ENCODE measurements at places on chromosomes 4 and X.

GRCh38 chrX:128396601-128397000 lies 344.4 kb upstream of the ACTRT1 start:
- no peak for DNase-seq

- no peak for DNase-seq
These were observed 99.8 kb downstream of the KLHL8 start for GRCh38 chr4:87120411-87121162.

DNA sequence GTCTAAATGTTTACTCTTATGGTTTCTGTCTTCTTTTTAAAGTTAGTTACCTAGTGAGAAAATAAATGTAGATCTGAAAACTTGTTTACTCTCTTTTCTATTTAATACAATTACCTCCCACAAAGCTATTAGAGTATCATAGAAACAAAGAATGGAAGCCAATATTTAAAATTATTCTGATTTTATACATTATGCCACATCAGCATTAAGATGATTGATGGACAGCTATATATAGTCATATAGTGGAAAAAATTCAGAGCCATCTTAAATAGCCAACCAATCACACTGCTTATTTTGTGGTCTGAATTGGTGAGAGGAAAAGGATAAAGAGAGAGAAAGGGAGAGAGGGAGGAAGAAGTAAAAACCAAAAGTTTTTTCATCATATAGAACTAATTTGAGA lies 1101.8 kb downstream of the PCDH19 start:
- DNase-seq: no peak

- DNase-seq: no peak
These were observed 85.7 kb downstream of the APOOL start for GRCh38 chrX:85089321-85089840.

- DNase-seq: no peak
These were observed 184.6 kb downstream of the SPATA18 start for GRCh38 chr4:52235552-52236201.

DNA sequence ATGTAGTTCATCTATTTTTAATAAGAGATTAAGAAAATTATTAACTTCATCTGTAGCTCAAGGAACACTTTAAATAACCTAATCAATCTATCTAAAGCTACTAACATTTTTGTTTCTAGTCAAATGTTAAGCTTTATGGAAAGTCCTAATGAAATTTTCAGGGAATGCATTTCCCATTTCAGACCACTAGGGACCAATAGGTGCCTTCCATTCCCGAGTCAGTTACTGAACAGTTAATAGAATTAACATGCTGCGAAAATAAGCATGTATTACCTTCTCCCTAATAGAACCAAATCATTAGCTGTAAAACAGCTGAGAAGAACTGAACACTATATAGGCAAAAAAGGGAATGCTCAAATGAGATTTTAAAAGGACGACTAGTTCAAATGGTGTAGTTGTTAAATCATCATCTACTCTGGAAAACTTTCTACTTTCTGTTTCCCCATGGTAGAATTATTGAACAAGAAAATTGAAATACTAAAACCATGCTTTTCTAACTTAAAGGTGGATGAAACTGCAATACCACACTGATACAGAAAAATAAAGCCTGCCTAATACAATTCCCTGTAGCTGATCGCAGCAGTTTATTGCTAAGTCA lies 22.5 kb downstream of the STX18 start:
- no peak for DNase-seq

GRCh38 chrX:95059909-95060308 lies 1385.9 kb downstream of the FAM133A start:
- no peak for DNase-seq

- DNase-seq: no peak
These were observed 166.4 kb downstream of the ARHGAP6 start for GRCh38 chrX:11499076-11500044.

- no peak for DNase-seq
These were observed 72.5 kb upstream of the KCNIP4 start for GRCh38 chr4:22021106-22021505.

DNA sequence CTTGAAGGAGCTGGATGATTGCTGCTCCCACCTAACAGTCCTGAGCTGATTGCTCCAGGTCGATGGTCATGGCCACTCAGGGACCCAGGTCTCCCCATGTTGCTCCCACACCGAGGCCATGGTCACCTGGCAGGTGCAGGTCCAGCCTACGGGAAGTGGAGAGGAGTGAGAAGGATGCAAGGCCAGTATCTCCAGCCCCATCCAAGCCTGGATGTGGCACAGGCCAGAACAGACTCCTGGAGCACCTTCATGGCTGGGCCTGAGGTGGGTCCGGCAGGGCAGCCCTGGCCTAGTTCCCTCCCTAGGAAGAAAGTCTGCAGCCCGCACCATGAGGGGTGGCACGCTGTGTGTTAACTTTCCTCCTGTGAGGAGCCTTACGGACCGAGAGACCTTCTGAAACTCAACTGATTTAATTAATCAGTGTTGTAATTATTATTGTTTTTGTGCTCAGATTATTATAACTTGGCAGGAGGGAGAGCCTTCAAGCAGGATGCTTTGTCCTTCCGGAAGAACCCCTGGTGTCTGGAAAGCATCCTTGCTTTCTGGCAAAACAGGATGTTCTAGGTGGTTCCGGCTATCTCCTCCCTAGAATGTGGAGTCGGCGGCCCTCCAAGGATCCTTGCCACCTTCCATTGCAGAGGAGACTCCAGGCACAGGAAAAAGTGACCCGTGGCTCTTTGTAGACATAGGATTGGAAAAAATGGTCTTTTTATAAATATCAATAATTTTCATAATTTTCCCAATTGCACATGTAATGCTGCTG lies 92.3 kb upstream of the ADRA2C start:
- no peak for DNase-seq

- no peak for DNase-seq
These were observed 117.3 kb downstream of the FAT4 start for GRCh38 chr4:125432078-125432477.

DNA sequence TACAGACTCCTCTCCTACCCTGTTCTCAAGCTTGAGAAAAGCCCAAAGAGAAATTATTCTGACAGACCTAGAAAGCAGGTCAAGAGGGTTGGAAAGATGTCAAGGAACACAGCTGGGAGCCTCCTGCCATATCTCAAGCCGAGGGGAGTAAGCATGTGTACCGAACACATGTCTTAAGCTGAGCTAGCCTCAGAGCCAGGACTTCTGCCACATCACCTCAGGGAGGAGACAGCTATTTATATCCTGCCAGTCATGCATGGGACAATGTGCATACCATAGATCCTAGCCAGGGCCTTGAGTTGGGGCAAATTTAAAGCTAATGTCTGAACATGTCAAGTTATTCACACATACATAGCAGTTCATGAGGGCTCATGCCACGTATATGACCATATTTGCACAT lies 11.8 kb downstream of the TMEM31 start:
- DNase-seq: no peak

- no peak for DNase-seq
These were observed 341.1 kb downstream of the IL15 start for GRCh38 chr4:141977433-141977832.

DNA sequence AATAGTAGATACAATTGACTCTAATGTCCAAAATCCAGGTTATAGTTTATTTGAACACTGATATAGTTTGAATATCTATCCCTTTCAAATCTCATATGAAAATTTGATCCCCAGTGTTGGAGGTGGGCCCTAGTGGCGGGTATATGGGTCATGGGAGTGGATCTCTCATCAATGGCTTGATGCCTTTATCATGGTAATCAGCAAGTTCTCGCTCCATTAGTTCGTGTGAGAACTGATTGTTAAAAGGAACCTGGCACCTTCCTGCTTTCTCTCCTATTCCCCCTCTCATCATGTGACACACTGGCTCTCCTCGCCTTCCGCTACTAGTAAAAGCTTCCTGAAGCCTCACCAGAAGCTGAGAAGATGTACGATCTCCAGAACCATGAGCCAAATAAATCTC lies 70.1 kb downstream of the UNC5C start:
- DNase-seq: no peak

GRCh38 chrX:39067866-39068265 lies 266.6 kb downstream of the MID1IP1 start:
- DNase-seq: no peak

DNA sequence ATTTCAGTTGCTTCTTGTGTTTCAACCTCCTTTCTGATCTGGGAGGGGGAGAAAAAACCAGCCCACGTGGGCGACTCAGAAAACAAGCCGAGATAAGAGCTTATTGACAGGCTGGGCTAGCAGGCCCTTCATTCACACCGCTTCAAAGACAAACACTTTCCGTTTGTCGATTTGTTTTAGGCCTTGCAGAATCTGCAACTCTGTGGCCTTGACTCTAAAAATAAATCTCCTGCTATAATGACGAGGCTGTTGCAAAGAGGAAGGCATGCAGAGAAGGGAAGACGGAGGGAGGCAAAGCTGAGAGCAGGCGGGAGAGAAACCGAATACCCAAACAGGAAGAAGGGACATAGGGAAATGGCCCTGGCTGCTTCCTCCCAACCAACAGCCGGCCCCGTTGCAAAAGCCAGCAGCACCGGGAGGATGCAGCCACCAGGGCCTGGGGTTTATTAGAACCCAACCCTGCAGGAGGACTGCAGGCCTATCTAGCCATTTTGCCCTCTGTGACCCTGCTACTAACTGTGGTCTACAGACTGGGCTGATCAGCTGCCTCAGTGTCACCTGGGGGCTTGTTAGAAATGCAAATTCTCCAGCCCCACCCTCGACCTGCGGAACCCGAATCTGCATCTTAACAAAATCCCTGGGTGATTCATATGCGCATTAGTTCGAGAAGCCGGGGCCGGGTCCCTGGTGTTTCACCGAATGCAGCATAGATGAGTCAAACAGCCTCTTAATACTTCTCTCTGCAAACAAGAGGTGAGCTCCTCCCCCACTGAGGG lies 325.5 kb downstream of the BCOR start:
- peak; percentile 43 for DNase-seq

- no peak for DNase-seq
These were observed 54.2 kb upstream of the GRPEL1 start for GRCh38 chr4:7121866-7122653.

DNA sequence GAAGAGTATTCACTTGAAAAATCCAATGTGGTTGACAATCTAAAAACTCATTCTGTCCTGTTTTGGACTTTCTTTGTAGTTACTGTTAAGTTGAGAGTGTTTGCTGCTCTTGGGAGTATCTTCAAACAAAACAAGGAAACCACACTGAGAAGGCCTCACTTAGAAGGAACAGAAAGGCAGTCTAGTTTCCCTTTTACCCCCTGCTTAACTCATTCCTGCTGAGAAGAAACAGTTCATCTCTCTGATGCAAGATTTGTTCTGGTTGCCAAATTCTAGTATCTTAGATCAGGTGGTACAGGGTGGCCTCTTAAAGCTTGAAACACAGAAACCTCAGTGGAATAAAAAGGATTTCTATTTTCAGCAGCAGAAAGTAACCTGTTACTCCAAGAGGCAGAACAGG lies 41.4 kb downstream of the GUCY2F start:
- no peak for DNase-seq

DNA sequence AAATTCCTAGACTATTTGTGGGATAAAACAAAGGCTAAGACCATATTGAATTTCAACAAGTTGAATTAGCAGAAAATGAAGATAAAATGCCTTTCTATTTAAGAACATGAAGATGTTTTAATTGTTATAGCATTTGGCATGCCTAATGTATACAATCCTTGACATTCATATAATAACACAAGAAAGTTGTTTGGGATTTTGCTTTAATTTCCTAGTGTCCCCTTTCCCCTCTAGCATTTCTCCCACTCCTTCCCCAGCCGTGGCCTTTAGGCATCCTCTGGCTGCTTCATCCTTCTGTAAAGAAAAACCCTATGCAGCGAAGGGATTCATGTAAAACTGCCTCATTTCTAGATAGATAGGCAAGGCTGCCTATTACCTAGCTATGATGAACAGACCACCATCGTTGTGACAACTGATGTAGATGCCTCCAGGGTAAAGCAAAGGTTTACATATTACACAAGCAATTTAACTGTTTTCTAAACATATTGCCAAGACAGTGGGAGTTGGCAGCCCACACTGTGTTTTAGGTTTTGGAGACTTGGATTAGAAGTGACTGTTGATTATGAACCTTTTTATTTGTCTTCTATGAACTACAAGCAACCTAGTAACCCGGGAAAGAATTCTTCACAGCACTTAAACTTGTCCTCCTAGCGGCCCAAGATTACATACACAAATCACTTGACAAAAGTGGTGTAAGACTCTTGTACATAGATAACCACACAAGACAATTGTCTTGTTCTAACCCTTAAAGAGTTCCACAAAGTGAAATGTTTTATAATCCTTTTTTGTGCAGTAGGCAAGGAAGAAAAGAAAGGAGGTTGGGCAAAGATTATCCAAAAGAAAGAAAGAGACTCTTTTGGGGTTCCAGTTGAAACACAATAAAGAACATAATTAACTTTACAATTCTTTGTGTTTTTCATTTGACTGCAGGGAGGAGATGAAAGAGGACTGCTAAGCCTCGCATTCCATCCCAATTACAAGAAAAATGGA lies 59.9 kb downstream of the HHIP start:
- no peak for DNase-seq

DNA sequence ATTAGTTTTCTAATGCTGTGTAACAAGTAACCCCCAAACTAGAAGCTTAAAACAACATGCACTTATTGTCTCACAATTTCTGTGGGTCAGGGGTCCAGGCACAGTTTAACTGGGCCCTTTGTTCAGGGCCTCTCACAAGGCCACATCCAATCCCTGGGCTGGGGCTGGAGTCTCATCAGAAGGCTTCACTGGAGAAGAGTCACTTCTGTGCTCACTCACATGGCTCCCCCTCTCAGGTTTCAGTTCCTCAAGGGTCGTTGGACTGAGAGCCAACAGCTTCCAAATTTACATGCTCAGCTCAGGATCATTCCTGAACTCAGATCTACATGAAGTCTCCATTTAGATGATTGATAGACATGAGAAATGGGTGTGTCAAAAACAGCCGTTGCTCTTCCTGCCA lies 77.1 kb downstream of the EVC start:
- DNase-seq: no peak

DNA sequence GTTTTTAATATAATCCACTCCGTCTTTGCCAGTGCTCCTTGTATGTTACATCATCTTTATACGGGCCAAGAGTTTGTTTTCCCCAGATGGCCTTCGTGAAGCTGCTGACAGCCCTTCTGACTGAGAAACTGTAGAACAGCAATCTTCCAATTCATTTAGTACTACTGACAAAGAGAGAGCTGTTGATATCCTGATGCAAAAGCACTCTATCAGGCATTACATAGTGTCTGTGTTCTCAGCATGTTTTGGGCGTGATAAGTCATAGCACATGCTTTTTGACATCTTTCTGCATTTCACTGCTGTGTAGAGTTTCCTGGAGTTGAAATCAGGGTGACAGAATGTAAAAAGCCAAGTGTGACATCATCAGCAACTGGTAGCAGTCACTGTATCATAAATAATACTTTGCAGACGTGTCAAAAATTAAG lies 746.3 kb upstream of the FAM241A start:
- DNase-seq: no peak

DNA sequence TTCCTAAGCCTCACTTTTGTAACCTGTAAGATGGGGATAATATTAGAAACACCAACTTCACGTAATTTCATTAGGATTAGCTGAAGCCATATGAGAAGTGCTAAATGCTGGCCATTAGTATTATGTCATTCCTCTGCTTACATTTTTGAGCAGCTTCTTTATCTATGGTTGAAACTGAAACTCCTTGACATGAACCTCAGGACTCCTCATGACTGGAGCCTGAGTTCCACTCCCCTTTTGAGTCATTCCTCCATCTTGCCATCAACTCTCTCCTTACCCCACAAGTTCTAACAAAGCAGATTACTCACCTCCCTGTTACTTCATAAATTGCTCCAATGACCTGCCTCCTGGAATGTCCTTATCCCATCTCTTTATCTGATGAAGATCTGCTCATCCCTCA lies 123.2 kb upstream of the KCNIP4 start:
- no peak for DNase-seq
